ENCODE measurements at places on chromosomes 4 and X. TPM values are rescaled to one million over a fixed set of nuclear protein-coding genes. Genes with fewer than 3 reads are reported as not detected.

Gene BCOR
- polyA plus RNA-seq, result 8.6 TPM

Gene MAGEB17
- polyA plus RNA-seq, result not detected

Gene ALB
- polyA plus RNA-seq, result not detected

Gene ARAP2
- polyA plus RNA-seq, result 0.11 TPM

Gene BBS7
- polyA plus RNA-seq, result 22.2 TPM

Gene NHSL2
- polyA plus RNA-seq, result 3.1 TPM

Gene DOCK11
- 26.4 TPM for polyA plus RNA-seq

Gene RBM3
- polyA plus RNA-seq, result 294 TPM

Gene DMD
- 7.6 TPM for polyA plus RNA-seq

Gene MAGIX
- 0.82 TPM for polyA plus RNA-seq

Gene MTNR1A
- not detected for polyA plus RNA-seq

Gene MID1
- 42.0 TPM for polyA plus RNA-seq

Gene FGA
- polyA plus RNA-seq, result not detected

Gene ASB12
- polyA plus RNA-seq, result not detected

Gene FREM3
- polyA plus RNA-seq, result not detected

Gene RPS6KA3
- polyA plus RNA-seq, result 40.4 TPM

Gene CENPVL3
- not detected for polyA plus RNA-seq

Gene TIGD4
- polyA plus RNA-seq, result not detected

Gene ITGB1BP2
- polyA plus RNA-seq, result 2.3 TPM

Gene CCKAR
- polyA plus RNA-seq, result 0.27 TPM

Gene POLA1
- 2.2 TPM for polyA plus RNA-seq

Gene RAB40AL
- 0.21 TPM for polyA plus RNA-seq

Gene SATL1
- not detected for polyA plus RNA-seq

Gene PNMA5
- polyA plus RNA-seq, result not detected

Gene PIN4
- polyA plus RNA-seq, result 16.9 TPM

Gene KLHL13
- polyA plus RNA-seq, result 9.0 TPM

Gene MAGEA1
- polyA plus RNA-seq, result not detected

Gene SPANXN4
- not detected for polyA plus RNA-seq

Gene PABPC1L2B
- polyA plus RNA-seq, result not detected

Gene ITM2A
- not detected for polyA plus RNA-seq

Gene AMBN
- not detected for polyA plus RNA-seq

Gene HPF1
- polyA plus RNA-seq, result 37.3 TPM

Gene FOXP3
- not detected for polyA plus RNA-seq

Gene INPP4B
- 3.4 TPM for polyA plus RNA-seq

Gene KLF8
- polyA plus RNA-seq, result 0.04 TPM

All from AG04450 (cell line).